ENCODE measurements at places on chromosomes 1 and 21.

GRCh38 chr1:92123868-92124267 is 43.7 kb downstream of the BTBD8 start:
- no peak for DNase-seq

DNA sequence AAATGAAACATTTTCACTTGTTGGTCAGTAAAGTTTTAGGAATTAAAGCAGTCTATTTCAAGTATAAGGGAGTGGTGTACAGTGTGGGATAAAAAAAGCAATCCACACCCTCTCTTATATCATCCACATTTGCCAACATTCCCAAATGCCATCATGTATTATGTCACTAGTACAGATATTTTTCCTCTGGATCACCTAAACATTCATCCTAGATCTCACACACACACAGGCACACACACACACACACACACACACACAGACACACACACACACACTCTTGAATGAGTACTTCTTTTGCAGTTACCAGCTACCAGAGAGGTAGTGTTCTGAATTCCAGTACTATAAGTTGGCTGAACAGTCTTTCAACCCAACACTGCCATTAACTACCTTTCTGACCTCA is 1369.1 kb upstream of the ADGRL4 start:
- no peak for DNase-seq

DNA sequence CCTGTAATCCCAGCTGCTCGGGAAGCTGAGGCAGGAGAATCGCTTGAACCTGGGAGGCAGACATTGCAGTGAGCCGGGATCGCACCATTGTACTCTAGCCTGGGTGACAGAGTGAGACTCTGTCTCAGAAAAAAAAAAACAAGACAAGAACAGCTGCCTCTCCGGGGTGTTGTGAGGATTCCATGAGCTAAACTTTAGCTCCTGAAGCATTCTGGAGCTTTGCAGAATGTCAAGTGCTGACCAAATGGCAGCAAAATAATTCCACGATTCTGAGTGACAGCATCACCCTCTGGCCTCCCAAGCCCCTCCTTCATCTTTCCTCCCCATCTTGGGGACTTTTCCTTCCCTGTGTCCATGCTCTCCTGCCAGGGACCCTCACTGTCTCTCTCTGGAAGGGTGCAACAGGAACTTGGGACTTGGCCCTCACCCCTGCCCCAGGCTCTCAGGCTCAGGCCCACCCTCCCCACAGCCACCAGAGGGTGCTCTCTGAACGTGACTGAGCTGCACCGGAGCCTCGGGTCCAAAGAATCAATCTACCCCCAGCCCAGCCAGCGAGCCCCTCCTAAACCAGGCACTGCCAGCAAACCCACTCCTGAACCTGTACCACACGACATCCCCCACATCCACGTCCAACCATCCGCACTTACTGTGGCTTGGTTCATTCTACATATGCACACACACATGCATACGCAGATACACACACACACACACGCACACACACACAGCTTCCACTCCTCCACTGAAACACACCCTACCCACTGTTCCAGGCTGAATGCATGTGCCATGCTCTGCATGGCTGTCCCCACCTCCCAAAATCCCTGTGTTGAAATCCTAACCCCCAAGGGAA is 45.7 kb downstream of the ACOT7 start:
- no peak for DNase-seq

DNA sequence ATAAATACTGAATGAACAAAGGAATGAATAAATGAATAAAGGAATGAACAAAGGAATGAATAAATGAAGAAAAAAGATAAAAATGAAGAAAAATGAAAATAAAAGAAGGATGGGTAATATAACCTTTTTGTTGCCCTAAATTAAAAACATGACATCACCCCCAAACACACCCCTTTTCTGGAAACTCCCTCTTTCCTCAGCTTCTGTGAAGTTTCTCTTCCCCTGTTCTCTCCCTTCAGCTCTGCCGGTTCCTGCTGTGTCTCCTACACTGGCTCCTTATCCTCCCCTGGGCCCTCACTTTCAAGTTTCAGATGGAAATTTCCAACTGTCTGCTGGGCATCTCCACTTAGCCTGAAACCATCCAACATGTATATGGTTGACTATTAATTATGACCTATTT is 37.9 kb downstream of the RAB3B start:
- no peak for DNase-seq

GRCh38 chr1:22600817-22601605 is 35.4 kb upstream of the C1QA start:
- DNase-seq = no peak

DNA sequence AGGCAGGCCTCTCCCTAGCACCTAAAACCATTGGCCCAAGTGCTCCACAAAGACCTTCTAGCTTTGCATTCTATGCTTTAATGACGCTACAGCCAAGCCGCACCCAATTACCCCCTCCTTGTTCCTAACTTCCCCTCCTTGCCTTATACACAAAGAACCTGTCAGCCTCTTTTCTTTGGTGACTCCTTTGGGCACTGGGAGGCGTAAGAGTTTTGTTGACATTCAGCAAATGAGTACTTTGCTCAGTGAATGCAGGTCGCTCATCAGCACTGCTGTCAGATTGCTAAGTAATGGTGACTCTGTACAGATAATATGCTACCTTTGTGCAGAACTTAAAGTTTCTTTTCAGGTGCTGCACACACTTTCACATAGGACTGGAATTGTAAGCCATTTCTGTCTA is 187.6 kb upstream of the FAM78B start:
- no peak for DNase-seq

DNA sequence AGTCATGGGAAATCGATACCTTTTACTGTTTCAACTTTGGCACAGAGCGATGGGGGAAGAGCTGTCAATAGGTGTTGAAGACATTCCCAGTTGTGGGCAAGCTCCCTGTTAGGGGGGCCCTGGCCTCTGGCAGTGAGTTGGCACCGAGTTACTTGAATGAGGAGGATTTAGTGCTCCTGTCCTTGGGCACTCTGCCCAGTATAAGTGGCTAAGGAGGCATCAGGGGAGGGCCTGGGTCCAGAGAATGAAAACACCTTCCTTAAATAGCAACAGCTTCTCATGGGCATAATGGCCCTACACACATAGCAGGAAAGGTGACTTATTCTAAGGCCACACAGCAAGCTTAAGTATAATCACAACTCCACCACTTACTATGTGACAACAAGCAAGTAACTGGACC is 664.4 kb downstream of the PTPRU start:
- DNase-seq = no peak

GRCh38 chr1:18899363-18900049 is 2.8 kb downstream of the ALDH4A1 start:
- no peak for DNase-seq

GRCh38 chr1:159581422-159581821 is 6.2 kb upstream of the APCS start:
- DNase-seq = no peak

DNA sequence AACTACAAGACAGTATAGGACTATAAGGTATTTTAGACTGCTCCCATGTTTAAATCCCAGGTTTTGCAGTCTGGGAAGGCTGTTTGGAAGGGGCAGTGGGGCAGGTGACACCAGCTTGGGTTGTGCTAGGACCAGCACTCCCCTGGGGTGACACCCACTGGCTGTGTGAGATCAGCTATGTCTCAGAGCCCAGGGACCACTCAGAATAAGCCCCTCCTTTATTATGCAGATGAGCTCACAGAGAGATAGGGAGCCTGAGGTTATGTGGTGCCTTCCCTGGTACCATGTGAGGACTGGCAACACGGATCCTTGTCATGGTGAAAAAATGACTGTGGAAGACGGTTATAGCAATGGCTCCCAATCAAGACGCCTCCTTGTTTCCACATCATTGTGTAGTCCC is 71.0 kb downstream of the NENF start:
- DNase-seq = no peak

DNA sequence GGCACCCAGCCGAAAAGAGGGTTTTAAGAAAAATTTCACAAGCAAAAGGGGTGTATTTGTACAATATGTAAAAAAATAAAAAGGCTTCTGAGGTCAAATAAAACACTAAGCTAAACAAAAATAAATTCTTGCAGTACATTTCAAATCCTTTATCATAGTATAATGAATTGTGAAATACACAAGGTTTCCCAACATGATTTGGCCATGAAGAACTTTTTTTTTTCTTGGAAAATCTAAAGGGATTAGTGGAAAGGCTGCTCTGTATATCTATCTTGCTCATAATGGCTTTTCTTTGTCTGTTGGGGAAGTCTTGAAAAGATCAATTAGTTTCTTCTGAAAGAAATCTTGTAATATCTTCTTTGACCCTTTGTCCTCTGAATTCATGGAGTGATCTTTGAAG is 593.4 kb downstream of the PLPP3 start:
- no peak for DNase-seq

DNA sequence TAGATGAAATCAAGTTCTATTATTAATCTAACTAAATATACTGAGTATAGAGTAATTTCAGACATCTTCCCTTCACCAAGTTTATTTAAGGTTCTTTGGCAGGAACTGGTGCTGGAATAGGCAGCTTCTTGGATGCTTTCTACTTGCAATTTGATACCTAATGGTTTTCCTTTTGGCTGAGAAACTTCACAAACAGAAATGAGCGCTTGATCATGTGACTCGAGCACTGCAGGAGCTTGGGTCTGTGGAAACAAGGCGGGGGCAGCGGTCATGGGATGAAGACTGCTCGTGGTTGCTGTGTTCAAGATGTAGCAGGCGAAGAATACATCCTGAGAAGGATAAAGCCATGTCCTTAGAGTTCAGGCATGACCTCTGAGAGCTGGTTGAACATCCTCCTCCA is 136.8 kb downstream of the PTPRC start:
- DNase-seq = no peak

GRCh38 chr21:43873673-43874072 is 8.7 kb downstream of the AGPAT3 start:
- no peak for DNase-seq

- DNase-seq = no peak
Measured at GRCh38 chr1:118692143-118692542, 296.0 kb downstream of the TBX15 start.

DNA sequence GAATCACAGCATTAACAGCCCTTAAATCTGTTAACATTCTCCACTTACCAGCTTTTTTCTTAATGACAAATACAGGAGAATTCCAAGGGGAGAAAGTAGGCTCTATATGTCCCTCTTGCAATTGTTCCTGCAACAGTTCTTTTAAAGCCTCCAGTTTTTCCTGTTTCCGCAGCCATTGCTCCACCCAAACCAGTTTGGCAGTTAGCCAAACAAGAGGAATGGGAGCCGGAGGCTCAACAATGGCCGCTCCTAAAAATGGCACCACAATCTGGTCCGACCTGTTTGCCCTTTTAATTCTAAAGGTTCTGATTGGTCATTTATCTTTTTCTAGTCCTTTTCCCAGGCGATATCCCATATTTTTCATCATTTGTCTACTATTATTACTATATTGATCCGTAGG is 14.0 kb upstream of the L1TD1 start:
- no peak for DNase-seq

- no peak for DNase-seq
Measured at GRCh38 chr1:229561141-229561540, 2.6 kb upstream of the ABCB10 start.

DNA sequence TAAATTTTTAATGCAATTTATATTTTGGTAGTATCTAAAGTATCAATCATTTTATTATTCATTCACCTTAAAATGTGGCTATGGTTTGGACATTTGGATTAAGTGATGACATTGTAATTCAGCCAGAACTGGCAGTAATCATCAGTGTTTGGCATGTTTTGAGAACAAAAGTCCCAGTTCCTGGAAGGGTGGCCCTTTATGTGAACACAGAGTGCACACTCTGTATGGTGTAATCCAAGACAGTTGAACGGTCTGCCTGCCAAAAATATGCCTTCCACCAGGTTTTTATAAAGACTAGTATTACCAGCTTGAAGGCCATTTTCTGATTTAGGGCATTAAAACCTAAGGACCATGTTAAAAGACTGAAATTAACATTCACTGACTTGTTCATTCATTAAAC is 448.7 kb downstream of the LTN1 start:
- DNase-seq = no peak

DNA sequence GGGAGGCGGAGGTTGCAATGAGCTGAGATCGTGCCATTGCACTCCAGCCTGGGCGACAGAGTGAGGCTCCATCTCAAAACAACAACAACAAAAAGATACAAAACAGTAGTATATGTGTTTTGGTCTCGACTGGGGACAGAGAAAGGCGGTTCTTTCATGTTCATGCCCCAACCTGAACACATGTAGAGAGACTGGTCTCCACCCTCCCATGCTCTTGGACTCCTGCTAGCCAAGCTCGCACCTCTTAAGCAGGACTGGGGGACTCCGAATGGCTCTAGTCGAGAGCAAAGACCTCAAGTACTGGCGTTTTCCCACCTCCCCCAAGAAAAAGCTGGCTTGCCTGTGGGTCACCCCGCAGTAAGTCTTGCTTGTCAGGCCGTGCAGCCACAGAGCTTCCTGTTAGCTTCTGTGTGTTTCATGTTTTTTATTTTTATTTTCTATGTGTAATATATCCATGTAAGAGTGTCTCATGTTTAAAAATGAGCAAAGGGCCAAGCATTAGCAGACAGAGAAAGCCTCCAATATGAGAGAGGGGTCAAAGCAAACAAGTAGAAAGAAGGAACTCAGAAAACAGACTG is 91.6 kb downstream of the SCCPDH start:
- DNase-seq = no peak

- no peak for DNase-seq
Measured at GRCh38 chr1:222275729-222276465, 272.0 kb downstream of the HHIPL2 start.

- DNase-seq = no peak
Measured at GRCh38 chr21:46065215-46065913, 32.5 kb upstream of the COL6A2 start.

DNA sequence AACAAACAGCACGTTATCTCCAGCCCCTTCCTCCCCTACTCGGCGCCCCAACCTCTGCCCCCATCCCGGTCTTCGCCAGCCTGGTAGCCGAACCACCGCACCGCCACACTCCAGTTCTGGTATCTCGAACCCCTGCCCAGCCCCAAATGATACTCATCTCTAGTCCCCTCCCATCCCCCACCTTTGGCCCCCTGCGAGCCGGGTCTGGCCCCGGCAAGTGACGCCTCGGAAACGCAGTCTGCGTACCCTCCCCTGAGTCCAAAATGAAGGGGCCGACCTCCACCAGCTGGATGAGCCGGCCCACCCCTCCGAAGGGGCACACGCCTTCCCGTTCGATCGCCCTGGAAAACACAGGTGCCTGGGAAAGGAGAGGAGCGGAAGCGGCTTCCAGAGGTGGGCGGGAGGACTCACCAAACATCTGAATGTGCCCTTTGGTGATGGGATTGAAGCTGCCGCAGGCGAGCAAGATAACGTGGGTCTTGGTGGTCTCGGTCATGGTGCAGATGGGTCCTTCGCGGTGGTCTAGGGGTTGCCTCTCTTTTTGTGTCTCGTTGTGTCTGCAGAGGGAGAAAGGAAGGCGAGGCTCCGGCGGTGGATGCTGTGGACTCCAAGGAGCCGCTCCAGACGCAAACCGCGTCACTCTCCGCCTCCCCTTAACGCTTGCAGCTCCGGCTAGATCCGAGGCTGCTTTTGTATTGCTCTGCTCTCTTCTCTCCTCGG is at the start of gene NMNAT2:
TSS of gene NMNAT2 (minus strand) at position 609 of the 720 bp plus-strand sequence. CDS start at position 496, 113 bp downstream.
- no peak for DNase-seq

All from activated gamma-delta T cell (primary cell).